ENCODE measurements at places on chromosomes 6 and 20.
A peak's percentile ranks its signal among the peaks of the same experiment; 100 is the strongest.

DNA sequence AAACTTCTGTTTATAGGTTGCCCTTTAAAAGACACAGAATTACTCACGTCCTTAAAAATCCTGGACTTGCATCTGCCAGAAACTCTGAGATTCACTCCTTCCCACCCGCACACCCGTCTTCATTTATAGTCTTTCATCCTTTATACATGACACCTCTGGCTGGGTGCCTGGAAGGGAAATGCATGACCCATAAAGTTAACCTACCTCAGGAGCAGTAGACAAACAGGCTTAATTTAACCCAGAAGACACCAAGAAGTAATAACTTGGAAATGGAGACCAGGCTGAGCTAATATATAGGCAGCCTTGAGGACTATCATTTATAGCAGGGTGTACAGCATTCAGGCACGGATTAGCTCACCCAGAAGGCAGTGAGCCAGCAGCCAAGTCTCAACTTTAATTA, 429.0 kb upstream of the NRSN1 start:
- DNase-seq, result no peak

DNA sequence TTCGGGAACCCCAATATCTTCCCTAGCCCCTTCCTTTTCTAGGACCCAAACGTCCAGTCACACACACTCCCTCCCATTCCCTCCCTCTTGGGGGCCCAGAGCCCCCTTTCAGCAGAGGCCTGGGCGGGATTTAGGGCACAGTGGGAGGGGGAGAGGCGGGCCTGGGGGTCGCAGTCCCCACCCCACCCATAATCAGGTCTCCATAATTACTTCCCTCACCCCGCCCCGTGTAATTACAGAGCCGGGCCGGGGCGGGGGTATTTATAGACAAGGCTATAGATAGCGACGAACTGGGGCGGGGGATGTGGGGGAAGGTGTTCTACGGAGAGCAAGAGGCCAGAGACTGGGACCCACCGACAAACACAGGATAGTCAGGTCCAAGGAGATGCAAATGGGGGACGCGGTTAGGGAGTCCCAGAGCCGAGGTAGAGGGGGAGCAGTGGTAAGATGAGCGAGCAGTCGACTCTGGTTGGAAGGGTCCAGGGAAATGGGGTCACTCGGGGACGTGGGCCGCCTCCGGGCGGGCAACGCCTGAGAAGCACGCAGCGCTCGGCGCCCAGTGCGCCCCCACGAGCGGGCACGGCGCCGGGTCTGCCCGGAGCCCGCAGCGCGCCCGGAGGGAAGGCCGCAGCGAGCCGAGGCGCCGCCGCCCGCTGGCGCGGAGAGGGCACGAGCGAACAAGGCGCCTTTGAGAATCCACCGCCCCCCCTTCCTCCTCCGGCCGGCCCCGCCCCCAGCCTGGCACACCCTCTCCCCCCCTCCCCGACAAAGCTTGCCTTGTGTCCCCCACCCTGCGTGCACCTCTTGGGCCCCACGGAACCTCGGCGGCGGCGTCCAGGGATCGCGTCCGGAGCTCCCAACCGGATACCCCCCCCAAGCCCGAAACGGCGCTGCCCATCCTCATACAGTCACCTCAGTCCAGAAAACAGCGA, 670 bp upstream of the COL11A2 start:
- DNase-seq, result no peak

DNA sequence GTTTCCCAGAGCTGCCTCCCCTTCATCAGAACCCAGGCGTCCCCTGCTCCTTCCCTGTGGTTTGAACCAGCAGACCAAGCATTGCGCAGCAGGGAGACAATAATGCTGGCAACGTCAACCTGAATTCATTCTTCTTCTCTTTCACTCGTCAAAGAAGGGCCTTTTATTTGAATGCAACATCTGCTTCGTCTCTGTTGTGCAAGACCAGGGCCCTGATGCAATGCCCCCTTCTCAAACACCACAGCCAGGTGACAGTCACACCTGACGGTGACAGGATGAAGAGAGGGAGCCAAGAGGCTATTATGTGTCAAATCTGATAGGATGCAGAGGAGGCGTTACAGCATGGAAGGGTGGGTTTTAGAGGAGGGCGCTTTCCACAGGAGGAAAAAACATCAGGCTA, 8.0 kb downstream of the INSM1 start:
- no peak for DNase-seq

- no peak for DNase-seq
Measured at GRCh38 chr6:129643968-129644367, 66.0 kb downstream of the ARHGAP18 start.

DNA sequence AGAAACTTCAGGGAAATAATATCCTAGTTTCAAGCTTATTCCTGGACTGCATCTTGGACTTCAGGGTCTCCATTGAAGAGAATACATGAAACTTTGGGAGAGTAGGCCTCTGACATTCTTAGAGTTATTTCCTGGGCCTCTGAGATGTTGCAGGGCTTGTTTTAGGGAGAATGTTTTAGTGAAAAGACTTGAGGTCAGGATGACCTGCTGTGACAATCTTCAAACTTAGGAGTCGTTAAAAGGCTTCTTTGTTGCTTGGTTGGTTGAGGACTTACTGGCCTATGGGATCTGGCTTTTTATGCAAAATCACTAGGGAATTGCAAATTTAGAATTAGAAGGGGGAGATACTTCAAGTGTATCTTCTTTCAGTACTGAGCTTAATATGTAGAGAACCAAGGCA, 613.2 kb upstream of the FLRT3 start:
- DNase-seq, result no peak

- DNase-seq, result no peak
Measured at GRCh38 chr6:84756877-84757276, 7.5 kb downstream of the TBX18 start.

DNA sequence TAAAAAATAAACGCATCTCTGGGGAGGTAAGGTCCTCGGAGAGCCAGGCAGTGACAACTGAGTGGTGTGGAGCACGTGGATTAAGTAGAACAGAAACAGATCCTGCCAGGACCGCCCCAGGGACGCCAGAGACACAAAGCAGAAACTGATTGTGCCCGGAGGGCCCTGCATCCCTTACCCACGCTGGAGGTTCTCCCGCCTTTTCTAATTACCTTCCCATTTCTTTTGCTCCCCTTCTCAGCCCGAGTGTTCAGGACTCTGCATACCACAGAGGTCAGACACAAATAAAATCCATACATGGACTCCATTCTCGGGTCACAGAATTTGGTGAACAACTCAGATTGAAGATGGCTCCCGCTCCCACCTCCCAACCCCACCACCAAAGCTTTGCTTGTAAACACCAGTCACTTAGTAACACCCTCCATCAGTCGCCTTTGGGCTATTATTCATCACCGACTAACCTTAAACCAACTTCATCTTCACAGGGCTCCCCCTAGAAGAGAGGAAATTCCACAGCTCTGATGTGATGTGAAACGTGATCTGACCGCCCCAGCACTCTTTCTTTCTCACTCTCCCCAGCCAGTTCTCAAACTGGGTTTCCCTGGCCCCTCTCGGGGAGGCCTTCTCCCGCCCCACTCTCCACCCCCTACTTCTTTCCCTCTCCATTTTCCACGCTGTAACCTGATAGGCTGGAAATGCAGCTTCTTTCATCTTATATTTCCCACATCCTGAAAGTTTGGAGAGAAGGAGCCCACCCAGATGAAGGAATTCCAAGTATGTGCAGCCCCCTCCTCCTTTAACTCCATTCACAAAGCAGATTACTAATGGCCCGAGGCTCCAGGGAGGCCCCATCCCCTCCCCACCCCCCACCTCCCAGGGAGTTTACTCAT, 32.5 kb upstream of the PIM1 start:
- peak; percentile 17 for DNase-seq

DNA sequence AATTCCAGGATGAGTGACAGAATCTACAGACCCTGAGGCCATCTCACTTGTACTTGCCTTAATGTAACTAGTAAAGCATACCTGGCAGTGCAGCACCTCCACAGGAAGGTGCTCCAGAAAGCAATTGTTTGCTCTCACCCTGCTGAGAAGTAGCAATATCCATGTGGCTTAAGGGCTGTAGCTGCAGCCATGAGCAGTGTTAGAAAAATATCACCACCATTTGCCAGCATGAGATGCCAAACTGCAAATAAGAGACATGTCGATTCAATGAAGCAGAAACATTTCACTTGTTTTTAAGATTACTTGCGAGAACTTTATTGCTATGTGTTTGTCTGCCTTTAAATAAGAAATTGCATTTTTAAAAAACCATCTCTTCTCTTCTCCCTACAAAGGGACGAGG, 151.5 kb downstream of the PRL start:
- no peak for DNase-seq

GRCh38 chr20:5770987-5771318, 20.8 kb downstream of the SHLD1 start:
- no peak for DNase-seq

DNA sequence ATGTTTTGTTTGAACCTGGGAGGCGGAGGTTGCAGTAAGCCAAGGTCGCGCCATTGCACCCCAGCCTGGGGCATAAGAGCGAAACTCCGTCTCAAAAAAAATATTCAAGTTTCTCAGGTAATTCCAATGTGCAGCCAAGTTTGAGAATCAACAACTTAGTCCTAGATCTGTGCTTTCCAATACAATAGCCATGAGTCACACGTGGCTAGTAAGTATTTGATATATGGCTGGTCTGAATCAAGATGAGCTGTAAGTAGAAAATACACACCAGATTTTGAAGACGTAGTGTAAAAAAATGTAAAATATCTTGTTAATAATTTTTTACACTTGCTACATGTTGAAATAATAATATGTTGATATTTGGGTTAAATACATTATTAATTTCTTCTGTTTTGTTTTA, 35.0 kb upstream of the BTBD3 start:
- DNase-seq, result no peak

- DNase-seq, result no peak
Measured at GRCh38 chr6:70130865-70131264, 172.0 kb downstream of the COL9A1 start.

- no peak for DNase-seq
Measured at GRCh38 chr6:47044397-47044796, 2.3 kb upstream of the ADGRF1 start.

GRCh38 chr6:25960734-25961133, 1.9 kb upstream of the TRIM38 start:
- no peak for DNase-seq

GRCh38 chr6:115612796-115613479, 447.8 kb downstream of the FRK start:
- DNase-seq, result no peak

DNA sequence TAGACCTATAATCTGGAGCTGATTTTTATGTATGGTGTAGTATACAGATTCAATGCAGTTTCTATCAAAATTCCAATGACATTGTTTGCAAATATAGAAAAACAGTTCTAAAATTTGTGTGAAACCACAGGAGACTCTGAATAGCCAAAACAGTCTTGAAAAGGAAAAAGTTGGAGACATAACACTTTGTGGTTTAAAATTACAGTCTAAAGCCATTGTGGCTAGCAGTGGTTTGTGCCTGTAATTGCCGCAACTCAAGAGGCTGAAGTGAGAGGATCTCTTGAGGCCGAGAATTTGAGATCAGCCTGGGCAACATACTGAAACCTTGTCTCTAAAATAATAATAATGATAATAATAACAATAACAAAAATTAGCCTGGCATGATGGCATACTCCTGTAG, 213.7 kb downstream of the CDKAL1 start:
- DNase-seq, result no peak

DNA sequence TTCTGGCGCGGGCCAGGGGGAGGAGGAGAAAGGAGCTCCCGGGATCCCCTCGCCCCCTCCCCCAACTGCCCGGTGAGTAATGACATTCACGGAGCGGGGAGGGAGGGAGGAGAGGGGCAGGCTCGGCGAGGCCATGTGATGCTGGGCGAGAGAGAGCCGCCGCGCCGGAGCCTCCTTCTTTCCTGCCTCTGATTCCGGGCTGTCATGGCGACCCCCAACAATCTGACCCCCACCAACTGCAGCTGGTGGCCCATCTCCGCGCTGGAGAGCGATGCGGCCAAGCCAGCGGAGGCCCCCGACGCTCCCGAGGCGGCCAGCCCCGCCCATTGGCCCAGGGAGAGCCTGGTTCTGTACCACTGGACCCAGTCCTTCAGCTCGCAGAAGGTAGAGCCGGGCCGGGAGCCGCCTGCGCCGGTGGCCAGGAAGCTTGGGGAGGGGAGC, at the start of gene GDAP1L1:
Gene GDAP1L1, plus strand, starts transcription at position 178 of the 441 bp plus-strand sequence. Its CDS starts 27 bp downstream, at position 205.
- no peak for DNase-seq

DNA sequence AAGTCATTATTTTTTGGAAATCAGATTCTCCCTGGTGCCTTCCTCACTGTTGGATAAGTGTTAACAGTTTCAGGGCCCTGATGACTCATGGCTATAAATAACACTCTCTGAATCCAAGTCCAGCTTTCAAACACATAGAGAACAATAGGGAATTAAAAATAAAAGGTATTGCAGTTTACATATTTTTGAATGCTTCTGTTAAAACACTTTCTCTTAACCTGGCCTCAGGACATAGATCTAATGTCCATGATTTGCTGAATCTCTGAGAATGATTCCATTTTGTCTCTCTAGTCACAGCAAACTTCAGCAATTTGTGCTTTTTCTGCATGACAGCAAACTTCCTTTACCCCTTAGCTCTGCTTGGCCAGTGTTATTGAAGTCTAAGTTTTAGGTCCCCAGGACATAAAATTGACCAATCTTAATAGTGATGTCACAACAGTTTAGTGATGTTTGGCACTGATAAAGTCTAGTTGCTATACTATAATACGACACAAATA, 1192.4 kb upstream of the CITED2 start:
- no peak for DNase-seq

GRCh38 chr6:52550870-52551269, 26.0 kb downstream of the TRAM2 start:
- DNase-seq, result no peak

DNA sequence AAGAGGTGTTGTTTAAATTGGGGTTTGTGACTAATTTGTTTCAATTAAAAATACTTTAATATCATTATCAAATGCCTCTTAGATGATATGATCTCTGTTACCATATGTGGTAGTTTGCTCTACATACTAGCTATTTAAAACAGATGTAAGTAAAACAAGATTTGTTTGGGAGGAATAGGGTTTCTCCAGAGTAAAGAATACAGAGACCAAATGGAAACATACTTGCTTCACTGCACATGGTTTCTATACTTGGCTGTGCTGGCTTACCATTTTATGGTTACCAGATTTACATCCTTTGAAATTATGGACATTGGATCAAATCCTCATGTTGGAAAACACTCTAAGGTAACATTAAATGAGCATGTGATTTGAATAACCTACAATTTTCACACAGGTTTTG, 588.3 kb downstream of the CD109 start:
- DNase-seq, result no peak

DNA sequence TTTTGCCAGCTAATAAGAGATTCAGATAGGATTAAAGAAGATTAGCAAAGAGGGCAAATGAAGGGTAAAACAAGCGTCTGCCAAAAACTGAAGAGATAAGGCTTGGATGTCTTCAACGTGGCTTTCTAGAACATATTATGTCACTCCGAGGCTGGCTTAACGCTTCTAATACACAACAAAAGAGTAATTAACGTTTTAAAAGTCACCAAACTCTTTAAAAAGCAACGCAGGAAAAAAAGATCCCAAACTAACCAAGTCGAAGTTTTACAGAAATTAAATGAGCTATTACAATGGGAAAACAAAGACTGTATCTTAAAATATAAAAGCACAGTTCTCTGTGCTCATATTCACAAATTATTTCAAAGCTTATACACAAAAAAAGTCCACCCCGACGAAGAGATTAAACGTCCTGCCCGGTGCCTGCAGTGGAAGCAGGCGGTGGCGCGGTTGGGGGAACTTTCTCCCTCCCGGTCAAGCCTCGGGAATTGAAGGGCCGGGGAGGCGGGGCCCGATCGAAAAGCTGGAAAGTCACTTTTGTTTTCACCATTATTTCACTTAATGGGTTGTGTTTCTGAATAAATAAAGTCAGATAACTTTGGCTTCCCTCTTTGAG, 1.2 kb downstream of the MAK start:
- DNase-seq, result no peak
